ENCODE measurements at places on chromosomes 2 and 18.
A peak's percentile ranks its signal among the peaks of the same experiment; 100 is the strongest.

- DNase-seq = no peak
Observed at GRCh38 chr2:18626256-18626668, 36.9 kb upstream of the NT5C1B start.

GRCh38 chr18:3525870-3526420 is 76.0 kb downstream of the TGIF1 start:
- no peak for DNase-seq

GRCh38 chr18:24695168-24695567 is 234.7 kb downstream of the HRH4 start:
- DNase-seq = no peak

GRCh38 chr2:30365201-30365600 is 81.8 kb upstream of the LCLAT1 start:
- no peak for DNase-seq

DNA sequence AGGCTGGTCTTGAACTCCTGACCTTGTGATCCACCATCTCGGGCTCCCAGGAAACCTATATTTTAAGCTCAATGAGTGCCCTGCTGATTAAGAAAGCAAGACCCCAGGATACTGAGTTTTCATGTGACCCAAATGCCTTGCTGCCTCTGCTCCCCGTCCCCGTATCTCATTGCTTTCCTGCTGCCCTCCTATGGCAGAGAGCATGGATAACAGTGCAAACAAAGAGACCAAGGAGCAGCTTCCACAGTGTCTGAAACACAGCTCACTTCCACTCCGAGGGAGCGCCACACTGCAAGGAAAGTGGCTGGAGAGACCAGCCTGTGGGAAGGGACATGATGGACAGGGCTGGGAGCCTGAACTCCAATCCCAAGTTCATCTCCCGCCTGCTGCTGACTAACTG is 246.8 kb downstream of the TMEM182 start:
- no peak for DNase-seq

- DNase-seq = no peak
Observed at GRCh38 chr18:23071285-23071684, 64.0 kb upstream of the CABLES1 start.

DNA sequence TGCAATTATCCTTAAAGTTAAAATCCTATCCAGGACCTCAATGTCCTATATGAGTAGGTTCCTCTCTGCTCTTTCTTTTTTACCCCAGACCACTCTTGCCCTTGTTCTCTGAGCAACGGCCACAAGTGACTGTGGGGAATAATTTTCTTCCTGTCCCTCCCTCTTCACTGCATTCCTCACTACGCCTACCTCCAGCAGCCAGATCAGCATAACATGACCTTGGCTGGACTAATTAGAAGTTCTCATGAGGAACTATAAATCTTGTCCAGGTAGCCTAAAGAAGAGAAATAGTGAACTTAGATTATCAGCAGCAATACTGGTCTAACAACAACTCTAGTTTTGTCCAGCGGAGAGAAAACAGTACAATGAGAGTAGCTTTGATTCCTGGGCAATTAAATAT is 643.8 kb upstream of the KLHL29 start:
- DNase-seq = no peak

DNA sequence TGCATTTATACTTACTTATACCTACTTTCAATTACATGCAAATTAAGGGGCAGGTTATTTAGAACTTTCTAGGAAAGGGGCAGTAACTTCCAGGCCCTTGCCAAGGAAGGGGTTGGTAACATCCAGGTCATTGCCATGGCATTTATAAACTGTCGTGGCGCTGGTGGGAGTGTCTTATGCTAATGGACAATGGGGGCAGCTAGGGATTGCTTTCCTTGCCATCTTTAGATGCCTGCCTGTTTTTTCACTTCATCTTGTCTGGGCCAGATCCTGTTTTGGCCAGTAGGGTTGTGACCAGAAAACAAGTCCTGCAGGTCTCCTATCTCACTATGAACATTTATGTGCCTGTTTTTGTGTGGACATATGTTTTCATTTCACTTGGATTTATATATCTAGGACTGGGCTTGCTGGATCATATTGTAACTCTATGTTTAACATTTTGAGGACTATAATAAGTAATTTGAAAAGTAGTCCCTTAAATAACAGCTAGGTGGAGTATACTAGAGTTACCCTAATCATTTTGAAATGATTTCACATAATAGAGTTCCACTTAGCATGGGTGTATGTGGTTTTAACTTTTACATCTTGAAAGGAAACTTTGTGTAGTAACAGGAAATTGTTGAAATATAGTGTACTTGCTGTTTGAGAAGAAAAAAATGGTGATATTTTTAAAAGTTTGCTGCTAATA is 56.1 kb downstream of the LCLAT1 start:
- no peak for DNase-seq

- DNase-seq = no peak
Observed at GRCh38 chr18:74980669-74981068, 228.3 kb downstream of the PTGR3 start.

GRCh38 chr18:60232541-60232940 is 140.0 kb downstream of the MC4R start:
- no peak for DNase-seq

DNA sequence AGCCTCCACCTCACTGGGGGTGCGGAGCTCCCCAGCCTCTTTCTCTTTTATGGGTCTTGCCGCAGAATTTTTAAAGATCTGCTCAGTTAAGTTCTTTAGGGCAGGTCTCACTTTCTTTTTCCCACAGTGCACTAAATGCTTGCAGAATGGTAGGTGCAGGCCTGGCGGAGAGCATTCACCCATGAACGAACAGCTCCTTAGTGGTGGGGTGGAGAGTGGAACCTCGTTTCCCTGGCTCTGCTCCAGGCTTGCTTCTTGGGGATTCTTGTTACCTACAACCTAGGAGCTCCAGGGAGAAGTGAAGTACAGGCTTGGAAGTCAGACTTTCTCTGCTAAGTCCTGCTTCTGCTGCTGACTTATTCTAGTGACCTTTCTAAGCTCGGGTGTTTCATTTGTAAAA is 70.3 kb upstream of the PXDN start:
- DNase-seq = no peak

DNA sequence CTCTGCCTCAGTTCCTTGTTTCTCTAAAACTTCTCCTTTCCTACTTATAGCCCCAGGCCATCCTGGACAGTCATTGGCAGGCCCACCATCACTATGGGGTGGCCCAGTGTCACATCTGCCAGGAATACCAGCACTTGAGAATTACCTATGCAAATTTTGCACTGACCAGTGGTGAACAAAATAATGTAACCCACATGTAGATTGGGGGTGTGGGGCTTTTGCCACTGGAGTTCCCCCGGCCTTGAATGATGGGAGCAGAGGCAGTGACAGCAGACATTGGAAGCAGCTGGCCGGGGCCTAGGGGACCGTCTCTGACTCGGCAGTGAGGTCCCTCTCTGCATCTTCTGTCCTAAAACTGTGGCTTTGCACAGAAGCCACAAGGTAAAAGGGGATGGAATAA is 24.9 kb upstream of the DNMT3A start:
- DNase-seq = no peak

GRCh38 chr2:161586517-161587167 is 37.6 kb upstream of the SLC4A10 start:
- no peak for DNase-seq

GRCh38 chr2:28895189-28895893 is 874 bp downstream of the WDR43 start:
- DNase-seq = no peak

GRCh38 chr2:80987466-80987865 is 682.9 kb upstream of the LRRTM1 start:
- no peak for DNase-seq

- no peak for DNase-seq
Observed at GRCh38 chr2:179438654-179439053, 174.0 kb upstream of the SESTD1 start.

DNA sequence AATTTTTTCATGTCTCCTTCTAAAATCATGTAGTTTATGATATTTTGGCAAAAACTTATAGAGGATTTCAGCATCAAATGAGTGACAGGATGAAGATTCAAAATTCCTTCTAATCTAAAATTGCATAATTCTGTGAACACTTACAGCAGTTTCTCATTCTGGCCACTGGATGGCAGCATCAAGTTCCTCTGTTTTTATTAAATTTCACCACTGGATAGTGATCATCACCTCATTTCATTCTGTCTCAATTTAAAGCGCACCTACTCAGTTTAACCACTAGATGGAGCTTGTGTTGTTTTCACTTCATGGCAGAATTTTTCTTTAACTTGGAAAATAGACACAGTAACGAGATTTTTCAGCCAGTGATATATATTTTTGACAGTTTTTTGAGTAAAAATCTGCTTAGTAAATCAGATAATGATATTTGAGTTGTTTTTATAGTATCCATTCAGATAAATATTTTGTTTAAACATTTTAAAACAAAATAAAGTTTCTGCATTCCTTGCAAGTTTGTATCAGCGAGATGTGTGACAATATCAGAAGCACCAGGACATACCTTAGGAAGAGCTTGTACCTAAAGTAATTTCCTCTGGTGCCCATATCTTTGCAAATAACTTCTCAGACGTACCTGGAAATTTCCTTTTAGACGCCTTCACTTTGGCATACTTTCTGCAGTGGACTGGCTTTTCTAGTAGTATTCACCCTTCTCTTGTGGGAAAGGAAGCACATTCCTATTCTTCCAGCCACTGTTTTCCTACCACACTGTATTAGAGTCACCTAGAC is 94.7 kb upstream of the ARHGAP15 start:
- DNase-seq = peak; percentile 47

All from NCI-H1092 (cell line).